Kidney (tissue), 22 donors: ENCODE measurements at places on chromosomes 2 and 18. TPM values are rescaled to one million over a fixed set of nuclear protein-coding genes. Genes with fewer than 3 reads are reported as not detected.

Gene LINC00305
- total RNA-seq: not detected

Gene GALR1
- total RNA-seq: 0.06 TPM

Gene LGALSL
- total RNA-seq: 17.3 TPM

Gene EGR4
- total RNA-seq: not detected

Gene HOXD1
- total RNA-seq: 11.3 TPM

Gene RIOK3
- total RNA-seq: 64.9 TPM

Gene STEAP3
- total RNA-seq: 25.4 TPM

Gene APLF
- 5.9 TPM for total RNA-seq

Gene C18orf54
- 3.1 TPM for total RNA-seq

Gene PLGLB2
- not detected for total RNA-seq

Gene PCGF1
- total RNA-seq: 20.7 TPM

Gene SPOPL
- 23.1 TPM for total RNA-seq

Gene RNF125
- 6.0 TPM for total RNA-seq

Gene OBSL1
- total RNA-seq: 123 TPM

Gene MREG
- 16.7 TPM for total RNA-seq

Gene CCBE1
- 2.2 TPM for total RNA-seq

Gene VWA3B
- total RNA-seq: 0.35 TPM

Gene RAB6D
- 0.16 TPM for total RNA-seq

Gene CCDC74B
- 4.5 TPM for total RNA-seq

Gene SIX3
- 0.16 TPM for total RNA-seq

Gene ADCYAP1
- 11.1 TPM for total RNA-seq

Gene ANKRD30BL
- total RNA-seq: not detected

Gene NYAP2
- 0.66 TPM for total RNA-seq

Gene CAVIN2
- total RNA-seq: 55.0 TPM

Gene MYL1
- total RNA-seq: not detected

Gene CYRIA
- 11.8 TPM for total RNA-seq

Gene CROCC2
- total RNA-seq: 0.13 TPM

Gene ERBB4
- 152 TPM for total RNA-seq

Gene QPCT
- 16.6 TPM for total RNA-seq

Gene CYBRD1
- total RNA-seq: 57.3 TPM

Gene CASP10
- total RNA-seq: 24.6 TPM

Gene RGPD3
- 0.19 TPM for total RNA-seq

Gene SERPINB12
- total RNA-seq: not detected

Gene TCF23
- 0.38 TPM for total RNA-seq

Gene PJVK
- total RNA-seq: 4.3 TPM

Gene TSPYL6
- total RNA-seq: not detected
